ENCODE measurements at places on chromosomes 1 and 21. TPM values are rescaled to one million over a fixed set of nuclear protein-coding genes. Genes with fewer than 3 reads are reported as not detected.
A peak's percentile ranks its signal among the peaks of the same experiment; 100 is the strongest.

DNA sequence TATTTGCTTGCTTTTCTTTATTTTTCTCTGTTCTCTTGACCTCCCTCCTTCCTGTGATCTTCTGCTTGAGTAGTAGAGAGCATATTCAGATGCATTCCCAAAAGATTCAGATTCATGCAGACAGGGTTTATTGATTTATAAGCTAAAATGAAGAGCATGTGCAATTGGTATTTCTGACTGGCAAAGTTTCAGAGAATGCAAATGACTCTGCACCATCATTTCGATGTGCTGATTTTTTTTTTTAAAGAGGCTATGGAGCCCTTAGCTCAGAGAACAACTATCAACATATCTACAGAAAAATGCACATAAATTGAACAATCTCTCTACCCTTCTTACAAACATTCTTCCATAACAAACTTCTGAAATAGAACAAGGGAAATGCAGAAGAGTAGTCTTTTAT lies 312.0 kb downstream of the VAV3 start:
- DNase-seq = no peak

DNA sequence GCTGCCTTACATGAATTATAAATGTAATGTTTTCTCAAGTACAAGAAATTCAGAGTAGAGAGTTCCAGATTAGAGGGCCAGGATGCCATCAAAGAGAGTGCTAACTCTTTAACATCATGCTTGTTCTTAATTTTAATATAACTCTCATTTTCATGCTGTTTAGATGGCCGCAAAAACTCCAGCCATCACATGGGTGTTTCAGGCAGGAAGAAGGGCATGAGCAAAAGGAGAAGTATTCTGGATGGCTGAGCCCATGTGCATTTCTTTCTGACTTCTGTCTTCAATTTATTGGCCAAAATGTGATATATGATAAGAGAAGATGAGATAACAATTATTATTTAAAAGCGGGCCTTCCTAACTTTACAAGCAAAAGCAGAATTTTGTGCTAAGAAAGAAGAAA lies 1328.6 kb downstream of the MRPL39 start:
- no peak for DNase-seq

DNA sequence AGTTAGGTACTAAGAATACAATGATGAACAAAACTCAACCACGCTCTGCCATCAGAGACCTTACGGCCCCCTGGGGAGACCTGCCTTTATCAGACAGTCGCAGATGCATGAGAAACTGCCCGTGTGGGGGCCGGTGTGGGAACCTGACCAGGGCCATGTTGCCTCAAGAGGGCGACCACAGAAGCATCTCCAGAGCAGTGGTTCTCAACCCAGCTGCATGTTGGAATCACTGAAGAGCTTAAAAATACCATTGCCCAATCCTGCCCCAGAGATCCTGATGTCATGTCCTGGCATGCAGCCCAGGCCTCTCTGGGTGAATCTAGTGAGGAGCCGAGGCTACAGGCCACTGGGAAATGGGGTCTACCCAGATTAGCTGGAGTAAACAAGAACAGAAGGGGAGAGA lies 108.7 kb downstream of the PRDM2 start:
- peak; percentile 38 for DNase-seq

Gene LORICRIN
- total RNA-seq = not detected

Gene CD1B
- total RNA-seq = not detected

Data from uterus (tissue), 4 donors.